ENCODE measurements at places on chromosomes 2 and 18. TPM values are rescaled to one million over a fixed set of nuclear protein-coding genes. Genes with fewer than 3 reads are reported as not detected.

The ZNF512 gene
- 43.5 TPM for total RNA-seq

The SPATA3 gene
- total RNA-seq = not detected

The C2orf92 gene
- not detected for total RNA-seq

DNA sequence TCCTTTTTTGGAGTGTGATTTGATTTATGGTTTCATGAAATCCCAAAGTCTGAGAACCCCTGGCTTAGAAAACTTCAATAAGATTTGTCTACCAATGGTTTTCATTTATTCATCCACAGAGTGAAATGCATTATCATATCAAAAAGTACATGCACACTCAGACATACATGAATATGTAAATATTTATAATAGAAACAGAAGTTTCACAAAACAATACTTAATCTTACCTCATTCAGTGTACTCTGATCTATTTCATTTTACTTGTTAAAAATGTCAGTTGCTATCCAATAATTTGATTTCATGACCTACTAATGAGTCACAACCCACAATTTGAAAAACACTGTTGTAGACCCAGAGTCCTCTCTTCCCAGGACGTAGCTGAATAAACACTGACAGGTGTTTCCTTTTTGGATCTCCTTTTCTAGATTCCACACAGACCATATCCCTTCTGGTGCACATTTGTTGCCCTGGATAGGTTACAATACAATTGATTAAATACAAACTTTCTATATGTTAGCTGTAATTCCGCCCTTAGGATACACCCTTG lies 10.4 kb upstream of the CAVIN2 start:
- DNase-seq = no peak

DNA sequence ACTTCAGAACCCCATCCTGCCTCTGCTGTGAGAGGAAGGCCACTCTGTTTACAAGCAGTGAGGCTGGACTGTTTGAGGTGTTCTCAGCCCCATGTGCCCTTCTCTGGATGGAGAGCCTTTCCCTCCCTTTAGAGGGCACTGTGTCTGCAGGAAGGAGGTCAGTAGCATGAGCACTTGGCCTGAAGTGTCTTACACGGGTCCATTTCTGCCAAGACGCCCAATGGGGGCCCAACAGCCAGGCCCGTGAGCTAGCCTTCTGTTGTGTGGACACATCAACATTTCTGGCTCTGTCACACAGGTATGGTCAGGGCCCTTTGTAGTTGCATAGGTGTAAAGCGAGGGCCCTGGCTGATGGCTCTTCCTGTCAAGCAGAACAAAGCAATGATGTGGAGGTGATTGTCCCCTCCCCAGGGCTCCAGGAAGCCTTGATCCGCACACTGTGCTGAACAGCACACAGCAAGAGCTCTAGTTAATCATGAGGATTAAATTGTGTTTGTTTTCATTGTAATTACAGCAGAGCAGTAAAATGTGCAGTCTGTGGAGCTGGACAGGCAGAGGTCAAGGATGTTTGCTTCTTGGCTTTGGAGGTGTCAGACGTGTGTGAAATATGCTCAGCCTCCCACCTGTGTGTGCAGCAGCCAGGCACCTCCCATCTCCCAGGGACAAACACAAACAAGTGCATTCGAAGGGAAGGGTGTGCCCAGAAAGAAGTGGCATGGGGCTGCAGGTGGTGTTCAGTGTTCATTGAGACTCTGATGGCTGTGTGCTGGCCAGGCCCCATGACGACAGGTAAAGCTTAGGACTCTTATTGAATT lies 132.1 kb downstream of the SH3RF3 start:
- DNase-seq = peak; percentile 19

- no peak for DNase-seq
These were observed 909 bp downstream of the ATP6V1C2 start for GRCh38 chr2:10722252-10722825.

DNA sequence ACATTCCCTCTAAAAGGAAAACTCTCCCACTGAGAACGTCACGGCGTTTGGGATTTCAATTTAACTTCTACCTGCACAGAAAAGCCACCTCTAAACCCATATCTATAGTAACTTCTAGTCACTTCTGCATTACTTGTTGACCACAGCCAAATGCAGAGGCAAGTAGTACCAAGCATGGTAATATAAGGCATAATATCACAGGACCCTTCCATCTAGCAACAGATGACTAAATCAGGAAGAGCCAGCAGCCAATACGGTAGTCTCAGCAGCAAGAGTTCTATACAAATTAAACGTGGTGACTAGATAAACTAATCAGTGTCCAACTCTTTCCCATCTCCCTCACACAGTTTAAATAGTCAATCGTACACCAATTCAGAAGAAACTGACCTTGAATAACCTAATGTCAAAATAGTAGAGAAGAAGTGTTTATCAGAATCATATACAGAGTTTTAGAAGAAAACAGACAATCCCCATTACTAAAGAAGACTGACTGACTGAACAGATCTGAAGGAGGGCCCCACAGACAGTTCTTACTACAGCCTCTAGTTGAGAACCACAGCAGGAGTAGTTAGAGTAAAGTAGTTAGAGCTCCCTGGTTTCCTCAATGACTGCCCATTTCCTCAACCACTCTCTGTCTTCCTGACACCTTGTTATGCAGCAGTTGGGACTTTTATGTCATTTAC lies 30.0 kb downstream of the MEMO1 start:
- DNase-seq = no peak

GRCh38 chr2:191845248-191845715 lies 1.6 kb downstream of the CAVIN2 start:
- DNase-seq = peak; percentile 83

DNA sequence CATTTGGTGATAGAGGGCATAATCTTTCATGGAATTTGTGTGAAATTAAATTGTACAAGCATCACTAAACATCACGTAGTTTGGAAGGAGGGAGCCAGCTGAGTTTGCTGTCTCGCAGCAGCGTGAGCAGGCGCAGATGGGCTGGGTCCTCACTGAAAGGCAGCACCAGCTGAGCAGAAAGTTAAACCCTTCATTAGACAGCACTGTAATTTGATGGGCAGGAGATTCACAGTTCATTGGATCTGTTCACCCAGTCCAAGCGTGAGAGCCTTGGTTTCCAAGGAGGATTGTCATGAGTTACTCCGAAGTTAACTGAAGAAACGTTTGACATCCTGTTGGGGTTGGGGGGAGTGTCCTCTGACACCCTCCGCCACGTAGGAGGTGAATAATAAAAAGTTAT lies 89.8 kb upstream of the NFATC1 start:
- no peak for DNase-seq

DNA sequence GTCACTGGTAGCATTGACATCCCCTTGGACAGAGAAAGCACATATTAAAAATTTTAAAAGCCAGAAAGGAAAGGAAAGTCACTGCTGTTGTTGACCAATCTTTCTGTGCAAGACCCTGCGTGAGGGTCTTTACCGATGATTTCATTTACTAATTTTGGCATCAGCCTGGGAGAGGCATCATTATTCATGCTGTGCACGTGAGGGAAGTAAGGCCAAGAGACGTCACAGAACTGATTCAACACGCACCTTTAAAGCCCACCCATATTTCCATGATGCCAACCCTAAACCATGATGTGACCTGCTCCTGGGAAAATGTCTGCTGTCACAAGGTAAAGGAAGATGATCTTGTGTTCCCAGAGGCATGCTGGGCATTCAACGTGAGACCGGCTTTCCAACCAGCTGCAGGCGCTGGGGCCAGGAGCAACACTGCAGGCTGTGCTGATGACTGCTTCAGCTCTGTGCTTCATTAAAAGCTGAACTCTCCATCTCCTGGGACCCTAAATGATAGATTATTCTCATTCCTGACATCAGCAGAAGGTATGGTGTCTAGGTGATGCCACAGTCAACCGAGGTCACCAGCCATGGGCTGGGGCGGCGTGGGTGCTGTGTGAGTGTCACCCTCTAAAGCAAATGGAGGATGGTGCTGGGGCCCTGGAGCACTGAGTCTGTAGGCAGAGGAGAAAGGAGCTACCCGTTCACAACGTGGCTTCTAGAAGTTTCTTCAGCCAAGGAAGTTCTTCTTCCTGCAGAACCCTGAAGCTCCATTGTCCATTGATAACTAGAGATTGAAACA lies 53.9 kb downstream of the TMEM18 start:
- DNase-seq = no peak

GRCh38 chr2:238216651-238217184 lies 13.2 kb upstream of the ILKAP start:
- no peak for DNase-seq

DNA sequence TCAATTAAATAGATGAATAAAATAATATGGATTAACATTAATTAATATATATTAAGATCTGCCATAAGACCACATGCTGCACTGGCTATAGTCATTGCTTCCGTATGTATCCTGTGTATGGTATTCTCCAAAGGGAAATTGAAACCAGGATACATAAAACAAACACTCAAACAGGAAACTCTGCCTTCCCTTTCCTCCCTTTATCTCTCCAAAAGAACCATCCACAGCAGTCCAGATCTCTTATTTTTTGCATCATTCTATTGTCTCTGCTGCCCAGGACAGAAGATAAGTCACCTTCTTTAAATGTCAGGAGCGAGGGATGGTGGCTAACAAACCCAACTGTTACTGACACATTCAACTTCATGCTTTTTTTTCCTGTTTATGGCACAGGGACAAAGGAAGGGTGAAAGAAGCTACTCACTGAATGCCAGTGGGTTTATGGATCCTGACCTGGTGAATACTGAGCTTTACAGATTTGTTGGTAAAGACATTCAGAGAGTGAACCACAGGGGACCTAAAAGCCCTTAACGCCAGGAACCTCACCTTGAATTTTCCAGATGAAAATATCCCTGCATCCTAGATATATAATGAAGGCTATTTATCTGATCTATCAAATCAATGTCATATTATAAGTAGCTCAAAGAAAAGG lies 67.5 kb downstream of the CSRNP3 start:
- DNase-seq = no peak

GRCh38 chr2:238936162-238937052 lies 88.5 kb downstream of the TWIST2 start:
- no peak for DNase-seq
